Esophagus squamous epithelium (tissue), 5 donors: ENCODE measurements at places on chromosomes 16 and 17.
A peak's percentile ranks its signal among the peaks of the same experiment; 100 is the strongest.

DNA sequence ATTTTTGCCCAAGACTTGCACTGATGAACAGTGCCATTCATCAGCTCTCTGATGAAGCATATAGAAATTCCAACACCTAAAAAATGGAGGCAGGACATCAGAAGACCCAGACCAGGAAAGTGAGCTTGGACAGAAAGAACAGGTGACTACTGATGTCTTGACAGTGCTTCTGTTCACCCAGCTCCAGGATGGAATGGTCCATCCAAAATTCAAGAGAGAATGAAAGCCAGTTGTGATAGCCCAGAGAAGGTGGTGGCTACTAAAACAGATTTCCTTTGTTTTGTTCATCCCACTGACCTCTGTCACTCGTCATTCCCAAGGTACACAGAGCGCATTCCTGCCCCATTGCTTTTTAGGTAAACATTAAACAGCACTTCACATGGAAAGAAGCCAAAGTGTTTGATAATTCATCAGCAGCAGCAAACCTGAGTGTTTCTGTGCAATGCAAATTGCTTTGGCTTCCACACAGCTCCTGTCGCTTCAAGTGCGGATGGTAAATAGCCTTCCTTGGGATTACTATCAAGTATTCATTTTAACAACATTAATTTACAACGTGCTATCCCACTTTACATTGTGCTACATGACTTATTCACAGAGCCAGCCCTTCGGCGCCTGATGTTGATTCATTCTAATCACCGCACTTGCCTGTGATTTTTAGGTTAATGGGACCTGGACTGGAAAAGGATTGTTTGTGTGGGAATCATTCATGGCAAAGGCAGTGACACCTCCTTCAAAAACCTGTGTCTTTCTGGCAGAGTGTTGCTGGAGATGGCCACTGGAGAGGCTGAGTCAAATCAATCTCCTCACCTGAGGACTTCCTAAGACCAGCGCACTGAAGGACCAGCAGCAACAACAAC lies 65.1 kb upstream of the TOX3 start:
- DNase-seq = no peak

DNA sequence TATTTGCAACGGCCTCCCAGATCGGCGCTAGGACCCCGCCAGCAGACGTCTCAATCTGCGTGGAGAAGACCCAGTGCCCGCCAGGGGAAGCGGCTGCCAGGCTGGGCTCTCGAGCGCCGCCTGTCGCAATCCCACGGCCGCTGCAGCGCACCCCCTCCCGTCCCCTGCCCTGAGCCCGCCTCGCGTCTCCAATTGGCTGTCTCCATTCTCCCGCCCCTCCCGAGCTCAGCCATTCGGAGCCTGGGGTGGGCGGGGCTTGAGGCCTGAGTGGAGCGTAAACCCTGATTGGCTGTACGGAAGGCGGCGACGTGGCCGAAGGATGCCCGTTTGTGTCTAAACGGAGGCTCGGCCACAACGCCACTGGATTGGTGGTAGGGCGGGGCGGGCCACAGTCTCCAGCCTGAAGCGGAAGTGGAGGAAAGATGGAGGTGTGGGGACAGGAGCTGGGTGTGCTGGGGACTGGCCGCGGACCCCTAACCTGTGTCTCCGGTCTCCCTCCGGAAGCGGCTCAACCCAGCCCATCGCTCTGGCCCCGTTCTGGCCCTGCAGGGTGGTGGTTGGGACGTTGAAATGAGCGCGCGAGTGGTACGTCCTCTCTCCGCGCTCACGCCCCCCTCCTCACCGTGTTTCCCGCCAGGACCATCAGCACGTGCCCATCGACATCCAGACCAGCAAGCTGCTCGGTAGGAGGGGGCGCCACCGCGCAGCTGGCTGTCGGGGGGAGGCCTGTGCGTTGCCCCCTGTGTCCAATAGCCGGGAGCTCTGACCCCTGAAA lies at the start of gene CDK5RAP3:
Gene CDK5RAP3 (plus strand): TSS at position 389 of the 775 bp plus-strand sequence. CDS start 34 bp downstream, at position 423.
- DNase-seq = peak; percentile 99

DNA sequence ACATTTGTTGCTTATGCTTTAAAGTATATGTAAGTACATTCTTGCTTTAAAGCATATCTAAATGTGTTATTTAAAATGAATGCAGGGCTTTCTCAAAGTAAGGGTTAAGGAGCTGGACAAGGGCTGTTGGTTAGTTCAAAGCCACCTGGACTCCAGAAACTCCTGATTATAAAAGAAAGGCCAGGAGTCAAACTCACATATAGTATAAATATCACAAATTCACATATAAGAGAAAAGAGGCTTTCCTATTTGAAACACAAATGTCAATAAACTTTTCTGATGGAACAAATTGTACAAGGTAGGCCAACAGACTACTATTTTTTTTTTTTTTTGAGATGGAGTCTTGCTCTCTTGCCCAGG lies 84.5 kb upstream of the CORO6 start:
- no peak for DNase-seq

DNA sequence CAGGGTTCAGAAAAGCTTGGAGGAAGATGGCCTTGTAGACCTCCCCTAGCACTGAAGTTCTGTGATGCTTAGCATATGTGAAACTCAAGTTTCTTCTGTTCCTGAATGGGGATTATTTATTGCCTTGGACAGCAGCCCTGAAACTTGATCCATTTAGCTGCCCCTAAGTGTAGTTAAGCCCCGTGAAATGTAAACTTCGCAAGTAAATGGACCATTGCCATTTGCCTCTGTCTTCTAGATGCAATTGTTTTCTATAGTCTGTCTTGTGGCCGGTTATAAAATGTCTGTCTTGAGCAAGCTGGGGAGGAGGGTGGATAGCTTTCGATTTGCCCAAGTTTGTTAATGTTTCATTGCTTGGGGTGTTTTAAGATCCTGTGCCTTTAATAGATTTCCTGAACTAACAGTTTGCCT lies 261.8 kb downstream of the CDH13 start:
- DNase-seq = no peak

DNA sequence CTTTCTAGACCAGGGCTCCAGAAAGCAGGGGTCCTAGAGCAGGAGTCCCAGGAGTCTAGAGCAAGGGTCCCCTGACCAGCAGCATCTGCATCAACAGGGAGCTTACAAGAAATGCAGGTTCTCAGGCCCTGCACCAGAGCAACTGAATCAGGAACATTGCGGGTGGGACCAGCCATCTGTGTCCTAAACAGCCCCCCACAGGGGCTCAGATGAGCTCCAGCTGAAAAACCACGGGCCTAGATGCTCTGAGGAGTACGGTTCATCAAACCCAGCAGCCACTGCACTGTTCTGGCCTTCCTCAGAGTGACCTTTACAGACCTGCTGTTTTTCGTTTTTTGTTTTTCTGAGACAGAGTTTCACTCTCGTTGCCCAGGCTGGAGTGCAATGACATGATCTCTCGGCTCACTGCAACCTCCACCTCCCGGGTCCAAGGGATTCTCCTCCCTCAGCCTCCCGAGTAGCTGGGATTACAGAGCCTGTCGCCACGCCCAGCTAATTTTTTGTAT lies 438.2 kb downstream of the SOX9 start:
- DNase-seq = no peak

DNA sequence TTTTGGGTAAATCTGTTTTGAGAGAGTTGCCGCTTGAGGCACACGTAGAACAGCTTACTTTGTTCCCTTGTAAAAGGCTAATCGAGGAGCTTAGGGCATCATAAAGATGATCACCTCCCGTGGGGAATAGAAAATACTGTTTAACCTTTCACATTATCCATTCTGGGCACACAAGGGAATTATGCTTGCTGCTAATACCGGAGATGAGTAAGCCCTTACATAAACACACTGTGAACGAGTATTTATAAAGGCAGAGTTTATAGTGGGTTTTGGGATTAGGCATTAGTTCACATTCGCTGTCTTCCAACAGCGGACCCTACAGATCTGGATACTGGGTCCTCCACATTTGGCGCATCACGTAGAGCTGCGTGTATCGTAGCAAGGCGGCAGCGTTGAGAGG lies 51.2 kb upstream of the CNTNAP4 start:
- DNase-seq = no peak

DNA sequence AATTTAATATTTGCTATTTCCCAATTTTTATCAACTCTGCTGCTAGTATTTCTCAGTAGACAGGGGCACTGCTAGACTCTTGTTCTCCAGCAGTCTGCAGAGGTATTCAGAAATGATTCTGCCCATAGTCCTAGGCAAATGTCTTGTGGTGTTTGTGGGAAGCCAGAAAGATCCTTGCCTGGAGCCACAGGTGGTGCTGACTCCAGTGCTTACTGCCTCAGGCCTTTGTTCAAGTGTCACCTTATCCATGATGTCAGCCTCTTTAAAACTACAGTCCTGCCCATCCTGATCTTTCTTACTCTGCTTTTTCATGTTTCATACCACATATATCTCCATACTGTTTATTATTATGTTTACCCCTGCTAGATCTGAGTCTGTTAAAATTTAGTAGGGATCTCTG lies 26.5 kb downstream of the ZSWIM7 start:
- no peak for DNase-seq

GRCh38 chr16:14301169-14302030 lies 230.3 kb downstream of the MRTFB start:
- no peak for DNase-seq

DNA sequence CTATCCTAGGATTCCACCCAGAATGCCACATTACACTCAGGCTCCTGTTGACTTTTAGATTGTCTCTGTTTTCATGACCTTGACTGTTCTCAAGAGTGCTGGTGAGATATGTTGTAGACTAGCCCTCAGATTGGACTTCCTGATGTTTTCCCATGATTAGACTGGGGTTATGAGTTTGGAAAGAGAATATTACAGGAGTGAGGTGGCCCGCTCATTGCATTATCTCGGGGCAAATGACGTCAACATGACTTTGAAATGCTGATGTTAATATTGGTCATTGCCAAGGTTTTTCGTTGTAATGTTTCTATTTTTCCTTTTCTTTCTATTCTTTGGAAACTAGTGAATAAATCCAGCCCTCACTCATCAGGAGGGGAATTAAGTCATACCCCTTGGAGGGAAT lies 355.7 kb upstream of the MON1B start:
- no peak for DNase-seq

GRCh38 chr17:29292071-29292991 lies 1.6 kb downstream of the NUFIP2 start:
- no peak for DNase-seq

GRCh38 chr17:53142890-53143289 lies 679.8 kb upstream of the KIF2B start:
- DNase-seq = no peak

DNA sequence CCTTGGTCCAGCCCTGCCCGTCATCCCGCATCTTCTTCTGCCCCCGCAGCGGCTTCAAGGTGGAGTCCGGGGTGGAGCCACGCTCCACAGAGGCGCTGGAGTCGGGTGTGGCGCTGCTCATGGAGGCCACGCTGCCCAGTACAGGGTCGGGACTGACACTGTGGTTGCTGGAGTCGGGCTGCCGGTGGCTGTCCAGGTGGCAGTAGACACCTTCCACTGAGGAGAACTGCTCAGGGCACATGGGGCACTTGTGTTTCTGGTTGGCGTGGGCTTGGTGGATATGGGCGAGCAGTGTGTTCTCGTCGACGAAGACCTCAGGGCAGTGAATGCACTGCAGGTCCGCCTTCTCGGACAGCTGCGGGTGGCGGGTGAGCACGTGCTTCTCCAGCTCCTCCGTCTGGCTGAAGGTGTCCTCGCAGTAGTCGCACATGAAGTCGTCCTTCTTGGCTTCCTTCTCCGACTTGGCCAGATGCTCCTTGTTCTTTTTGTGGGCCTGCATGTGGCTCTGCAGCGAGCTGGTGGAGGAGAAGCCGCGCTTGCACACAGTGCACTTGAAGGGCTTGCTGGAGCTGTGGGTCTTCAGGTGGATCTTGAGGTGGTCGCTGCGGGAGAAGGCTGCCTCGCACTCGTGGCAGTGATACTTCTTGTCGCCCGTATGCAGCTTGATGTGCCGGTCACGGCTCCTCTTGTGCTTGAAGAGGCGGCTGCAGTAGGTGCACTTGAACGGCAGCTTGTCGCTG lies 217.8 kb downstream of the ZNF423 start:
- no peak for DNase-seq

- DNase-seq = no peak
Measured at GRCh38 chr17:80845069-80845862, 146.4 kb upstream of the CHMP6 start.
